Kidney (tissue), 22 donors: ENCODE measurements at places on chromosomes 16 and 17. TPM values are rescaled to one million over a fixed set of nuclear protein-coding genes. Genes with fewer than 3 reads are reported as not detected.

GRCh38 chr16:6926762-6927161 lies 405.9 kb upstream of the RBFOX1 start:
- H3K4me1 ChIP-seq: no peaks in the 10 kb centered on the region
- H3K27ac ChIP-seq: no peak overlapping the region

GRCh38 chr16:86775511-86775921 lies 197.2 kb downstream of the FOXL1 start:
- no peak overlapping the region for H3K27ac ChIP-seq
- DNase-seq: no peak
- H3K27me3 ChIP-seq: no peaks in the 10 kb centered on the region
- H3K36me3 ChIP-seq: no peaks in the 10 kb centered on the region
- no peak overlapping the region for H3K4me3 ChIP-seq

DNA sequence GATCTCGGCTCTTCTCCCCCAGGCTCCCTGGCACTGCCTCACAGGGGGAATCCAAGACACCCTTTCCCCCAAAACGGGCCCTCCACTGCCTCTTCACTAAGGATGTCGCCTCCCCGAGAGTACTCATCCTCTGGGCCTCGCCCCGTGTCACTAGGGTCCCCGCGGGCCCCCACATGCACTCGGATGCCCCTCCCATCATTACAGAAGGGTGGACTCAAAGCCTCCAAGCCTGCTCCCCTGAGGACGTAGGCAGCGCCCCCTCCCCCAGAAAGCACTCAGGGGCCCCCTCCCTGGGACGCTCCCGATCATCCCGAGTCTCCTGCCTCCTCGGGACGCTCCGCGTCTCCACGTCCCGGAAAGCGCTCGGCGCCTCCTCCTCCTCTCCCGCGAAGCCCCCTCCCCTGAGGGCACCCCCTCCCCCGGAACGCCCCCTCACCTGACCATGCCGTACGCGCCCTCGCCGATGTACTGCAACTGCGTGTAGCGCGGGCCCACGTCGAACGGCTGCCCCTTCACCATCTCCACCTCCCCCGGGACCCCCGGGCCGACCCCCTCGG lies 338 bp downstream of the MAPK3 start:
- peak overlapping the region; percentile 83 for H3K27ac ChIP-seq
- DNase-seq: no peak
- peaks cover 3% of the 10 kb centered on the region for H3K36me3 ChIP-seq
- peak overlapping the region; percentile 80 for H3K4me3 ChIP-seq
- no peaks in the 10 kb centered on the region for H3K4me1 ChIP-seq

- H3K36me3 ChIP-seq: no peaks in the 10 kb centered on the region
- peak overlapping the region; percentile 97 for H3K27ac ChIP-seq
- peak overlapping the region; percentile 65 for H3K4me3 ChIP-seq
- H3K4me1 ChIP-seq: no peaks in the 10 kb centered on the region
Measured at GRCh38 chr17:42678951-42679491, 2.2 kb upstream of the PLEKHH3 start.

- no peak for DNase-seq
- H3K27me3 ChIP-seq: no peaks in the 10 kb centered on the region
- peaks cover 28% of the 10 kb centered on the region for H3K4me1 ChIP-seq
- no peak overlapping the region for H3K4me3 ChIP-seq
- H3K27ac ChIP-seq: no peak overlapping the region
Measured at GRCh38 chr17:34527908-34528470, 51.4 kb upstream of the TMEM132E start.

Gene VMP1
- 338 TPM for total RNA-seq

Gene TBC1D3C
- not detected for total RNA-seq

DNA sequence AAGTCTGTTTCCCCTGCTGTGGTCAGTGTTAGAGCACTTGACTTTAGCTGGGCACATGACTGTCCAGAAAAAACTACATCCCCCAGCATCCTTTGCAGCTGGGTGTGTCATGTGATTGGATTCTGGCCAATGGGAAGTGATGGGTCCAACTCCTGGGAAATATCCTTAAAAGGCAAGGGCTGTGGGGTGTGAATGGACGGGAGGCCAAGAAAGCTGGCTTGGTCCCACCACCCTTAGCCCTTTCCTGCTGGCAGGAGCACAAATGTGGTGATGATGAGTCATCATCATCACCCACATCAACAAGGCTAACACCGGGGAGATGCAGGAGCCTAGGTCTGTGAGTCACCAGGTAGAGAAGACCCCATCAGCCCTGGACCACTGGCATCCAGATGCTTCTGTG lies 341.7 kb downstream of the C16orf95 start:
- H3K4me1 ChIP-seq: no peaks in the 10 kb centered on the region
- no peaks in the 10 kb centered on the region for H3K36me3 ChIP-seq
- DNase-seq: no peak
- H3K27me3 ChIP-seq: no peaks in the 10 kb centered on the region
